NCI-H446 (cell line): ENCODE measurements at places on chromosomes 16 and 17.

DNA sequence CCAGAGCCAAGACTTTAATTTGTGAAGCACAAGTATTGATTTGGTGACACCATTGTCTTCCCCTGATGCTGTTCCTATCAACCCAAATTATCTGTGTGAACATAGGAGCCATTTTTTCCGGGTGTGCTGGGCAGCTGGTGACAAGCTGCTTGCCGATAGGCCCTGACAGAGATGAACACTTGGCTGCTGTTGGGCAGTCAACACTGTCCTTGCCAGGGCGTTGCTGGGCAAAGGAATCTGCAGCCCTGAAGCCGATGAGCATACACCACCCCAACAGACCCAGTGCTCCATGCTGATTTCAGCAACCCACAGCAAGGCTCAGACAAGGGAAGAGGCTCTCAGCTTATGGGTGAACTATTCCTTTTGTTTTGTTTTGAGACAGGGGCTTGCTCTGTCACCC lies 105.4 kb downstream of the YPEL2 start:
- DNase-seq, result no peak

DNA sequence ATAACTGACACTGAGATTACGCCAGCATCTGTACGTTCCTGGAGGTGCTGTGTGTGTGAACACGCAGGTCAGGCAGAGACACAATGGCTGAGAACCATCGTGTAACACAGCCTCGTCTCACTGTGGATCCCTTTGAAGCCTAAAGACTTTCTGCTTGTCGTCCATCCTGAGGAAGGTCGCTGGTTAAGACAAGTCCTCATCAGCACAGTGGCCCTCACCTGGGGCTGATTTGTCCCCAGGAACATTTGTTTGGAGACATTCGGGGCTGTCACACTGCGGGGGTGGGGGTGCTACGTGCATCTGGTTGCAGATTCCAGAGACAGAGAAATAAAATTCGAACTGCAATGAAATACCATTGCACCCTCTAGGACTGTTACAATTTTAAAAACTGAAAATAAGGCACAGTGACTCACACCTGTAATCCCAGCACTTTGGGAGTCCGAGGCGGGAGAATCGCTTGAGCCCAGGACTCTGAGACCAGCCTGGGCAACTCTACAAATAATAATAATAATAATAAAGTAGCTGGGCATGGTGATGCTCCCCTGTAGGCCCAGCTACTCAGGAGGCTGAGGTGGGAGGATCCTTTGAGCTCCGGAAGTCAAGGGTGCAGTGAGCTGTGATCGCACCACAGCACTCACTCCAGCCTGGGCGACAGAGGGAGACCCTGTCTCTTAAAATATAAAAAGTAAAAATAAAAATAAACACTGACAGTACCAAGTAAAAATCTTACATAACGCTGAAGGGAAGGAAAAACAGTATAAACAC lies 112.0 kb upstream of the METRNL start:
- DNase-seq, result no peak

DNA sequence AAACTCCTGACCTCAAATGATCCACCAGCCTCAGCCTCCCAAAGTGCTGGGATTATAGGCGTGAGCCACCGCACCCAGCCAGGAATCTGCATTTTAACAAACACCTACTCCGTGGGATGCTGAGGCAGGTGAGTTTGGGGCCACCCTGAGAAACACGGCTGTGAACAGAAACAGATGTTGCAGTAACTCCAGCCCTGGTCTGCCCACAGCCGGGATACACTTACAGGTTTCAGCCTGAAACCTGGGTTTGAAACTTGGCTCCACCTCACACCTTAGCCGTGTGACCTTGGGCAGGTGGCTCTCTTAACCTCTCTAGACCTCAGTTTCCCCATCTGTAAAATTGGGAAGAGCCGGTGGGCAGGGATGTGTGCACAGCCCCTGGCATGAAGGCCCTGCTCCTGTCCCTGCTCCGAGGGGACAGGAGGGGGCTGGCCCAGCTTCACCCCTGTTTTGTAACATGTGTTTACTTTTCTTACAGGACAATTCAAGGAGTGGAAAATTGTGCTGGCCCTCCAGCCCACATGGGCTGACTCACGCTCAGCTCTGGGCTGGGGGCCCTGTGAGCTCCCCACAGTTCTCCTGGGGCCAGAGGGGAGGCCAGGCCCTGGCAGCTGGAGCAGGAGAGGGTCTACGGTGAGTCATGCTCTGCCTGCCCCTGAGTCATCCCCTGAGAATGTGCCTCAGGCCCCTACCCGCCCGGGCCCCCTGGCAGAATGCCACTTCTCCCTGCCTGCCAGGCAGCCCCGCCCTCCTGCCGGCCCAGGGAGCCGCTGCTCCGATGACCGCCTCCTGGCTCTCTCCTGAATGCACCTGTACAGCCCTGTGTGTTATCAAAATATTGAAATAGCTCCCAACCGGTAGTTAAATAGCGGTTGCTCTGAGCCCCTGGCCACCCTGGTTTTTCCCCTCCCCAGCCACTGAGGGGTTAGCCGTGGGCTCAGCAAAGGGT lies 7.7 kb upstream of the PPL start:
- peak; percentile 97 for DNase-seq

DNA sequence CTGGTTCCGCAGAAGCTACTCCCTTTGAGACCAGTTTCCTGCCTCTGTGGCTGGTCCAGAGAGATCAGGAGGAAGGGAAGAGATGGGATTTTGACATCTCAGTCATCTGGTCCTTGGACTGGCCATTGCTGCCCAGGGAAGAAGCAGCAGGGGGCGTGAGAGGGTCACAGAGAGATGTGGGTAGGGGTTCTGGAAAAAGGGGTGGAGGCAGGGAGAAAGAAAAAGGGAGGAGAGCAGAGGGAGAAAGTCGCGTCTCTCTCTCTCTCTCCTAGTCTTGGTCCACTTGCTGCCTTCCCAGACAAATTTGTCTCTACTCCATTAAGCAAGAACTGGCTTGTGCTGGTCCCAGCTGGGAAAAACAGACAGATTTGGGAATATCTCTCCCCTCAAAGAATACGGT lies 4.4 kb downstream of the SHBG start:
- DNase-seq, result peak; percentile 29

DNA sequence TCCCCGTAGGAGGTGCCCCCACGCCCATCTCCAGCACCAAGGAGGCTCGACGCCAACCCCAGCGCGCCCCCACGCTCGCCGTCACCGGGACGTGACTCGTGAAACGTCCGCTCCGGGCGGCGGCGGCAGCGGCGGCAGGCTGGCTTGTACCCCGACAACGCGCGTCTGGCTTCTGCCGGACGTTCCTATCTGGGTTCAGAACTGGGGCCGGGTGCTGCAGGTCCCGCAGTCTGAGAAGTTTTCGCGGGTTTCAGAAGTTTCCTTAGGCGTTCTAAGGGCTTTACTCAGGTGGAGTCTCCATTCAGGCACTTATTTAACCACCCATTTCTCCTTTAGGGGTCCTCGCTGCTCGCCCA lies 672 bp upstream of the ALKBH5 start:
- DNase-seq, result no peak

DNA sequence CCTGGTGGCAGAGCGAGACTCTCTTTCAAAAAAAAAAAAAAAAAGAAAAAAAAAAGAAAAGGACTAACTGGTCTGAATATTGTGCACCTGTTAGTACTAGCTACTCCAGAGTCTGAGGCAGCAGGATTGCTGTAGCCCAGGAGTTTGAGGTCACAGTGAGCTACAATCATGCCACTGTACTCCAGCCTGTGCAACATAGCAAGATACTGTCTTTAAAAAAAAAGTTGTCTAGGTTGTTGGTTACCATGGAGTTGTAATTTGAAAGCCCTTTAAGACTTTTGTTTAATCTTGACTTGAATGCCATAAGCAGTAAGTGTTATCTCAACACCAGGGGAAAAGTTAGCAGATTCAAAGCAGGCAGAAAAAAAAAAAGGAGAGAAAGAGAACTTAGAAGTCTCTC lies 10.9 kb upstream of the C16orf54 start:
- no peak for DNase-seq

DNA sequence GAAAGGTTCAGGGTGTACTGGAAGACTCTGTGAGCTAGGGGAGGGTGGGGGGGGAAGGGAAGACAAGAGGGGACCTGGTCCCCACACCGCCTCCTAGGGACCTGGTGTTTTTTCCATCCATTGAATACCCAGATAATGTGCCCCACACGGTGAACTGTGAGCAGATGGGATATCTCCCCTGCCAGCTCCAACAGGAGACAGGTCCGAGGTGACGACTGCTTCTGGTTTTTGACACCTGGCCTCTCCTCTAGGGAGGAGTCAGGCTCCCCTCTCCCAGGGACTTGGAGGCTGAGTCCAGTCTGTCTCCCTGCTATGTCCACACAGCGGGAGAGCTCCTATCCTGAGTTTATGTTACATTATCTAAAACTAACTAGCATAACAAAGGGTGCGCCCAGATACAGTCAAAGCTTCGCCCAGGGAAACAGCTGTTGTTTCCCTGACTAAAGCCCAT lies 1.8 kb downstream of the MARVELD3 start:
- DNase-seq, result no peak

- DNase-seq, result no peak
Observed at GRCh38 chr17:57417956-57418355, 161.6 kb downstream of the MSI2 start.

DNA sequence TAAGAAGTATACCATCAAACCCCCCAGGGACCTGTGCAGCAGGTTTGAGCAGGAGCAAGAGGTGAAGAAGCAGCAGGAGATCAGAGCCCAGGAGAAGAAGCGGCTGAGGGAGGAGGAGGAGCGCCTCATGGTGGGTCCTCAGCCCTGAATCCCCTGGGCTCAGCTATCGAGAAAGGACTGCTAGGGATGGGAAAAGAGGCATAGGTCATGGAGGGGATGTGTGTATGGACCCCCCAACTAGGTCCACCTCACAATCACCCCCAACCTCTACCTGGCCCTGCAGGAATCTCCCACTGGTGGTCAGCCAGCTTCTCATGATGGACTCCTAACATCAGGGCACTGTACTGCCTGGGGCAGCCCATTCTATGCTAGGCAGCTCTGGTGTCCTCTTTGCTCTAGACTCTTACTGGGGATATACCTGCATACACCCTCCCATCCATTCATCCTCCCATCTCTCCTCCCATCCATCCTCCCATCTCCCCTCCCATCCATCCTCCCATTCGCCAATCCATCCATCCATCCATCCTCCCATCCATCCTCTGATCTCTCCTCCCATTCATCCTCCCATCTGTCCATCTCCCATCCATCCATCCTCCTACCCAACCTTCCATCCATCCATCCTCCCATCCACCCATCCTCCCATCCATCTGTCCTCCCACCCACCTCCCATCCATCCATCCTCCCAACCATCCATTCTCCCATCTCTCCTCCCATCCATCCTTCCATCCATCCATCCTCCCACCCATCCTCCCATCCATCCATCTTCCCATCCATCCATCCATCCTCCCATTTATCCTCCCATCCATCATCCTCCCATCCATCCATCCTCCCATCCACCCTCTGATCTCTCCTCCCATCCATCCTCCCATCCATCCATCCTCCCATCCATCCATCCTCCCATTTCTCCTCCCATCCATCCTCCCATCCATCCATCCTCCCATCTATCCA lies 10.6 kb downstream of the DRC7 start:
- DNase-seq, result no peak

DNA sequence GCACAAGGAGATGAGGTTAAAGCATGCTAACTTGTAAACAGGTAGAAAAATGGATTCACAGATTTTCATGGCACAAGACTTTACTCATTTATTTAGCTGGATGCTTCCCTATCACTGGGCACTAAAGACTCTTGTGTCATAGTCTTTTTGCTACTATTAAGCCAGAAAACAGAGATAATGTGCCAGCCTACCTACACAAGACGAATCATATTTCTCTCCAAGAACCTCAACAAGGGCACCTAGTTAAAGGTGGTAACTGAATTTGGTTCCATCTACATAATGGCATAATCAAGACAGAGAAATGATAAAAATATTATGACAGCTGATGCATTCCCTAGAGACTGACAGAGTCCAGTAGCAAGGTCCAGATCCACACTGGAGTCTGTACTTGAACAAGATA lies 3.8 kb downstream of the NACA2 start:
- no peak for DNase-seq

GRCh38 chr17:37839196-37839978 lies 84.8 kb upstream of the TBC1D3K start:
- no peak for DNase-seq

DNA sequence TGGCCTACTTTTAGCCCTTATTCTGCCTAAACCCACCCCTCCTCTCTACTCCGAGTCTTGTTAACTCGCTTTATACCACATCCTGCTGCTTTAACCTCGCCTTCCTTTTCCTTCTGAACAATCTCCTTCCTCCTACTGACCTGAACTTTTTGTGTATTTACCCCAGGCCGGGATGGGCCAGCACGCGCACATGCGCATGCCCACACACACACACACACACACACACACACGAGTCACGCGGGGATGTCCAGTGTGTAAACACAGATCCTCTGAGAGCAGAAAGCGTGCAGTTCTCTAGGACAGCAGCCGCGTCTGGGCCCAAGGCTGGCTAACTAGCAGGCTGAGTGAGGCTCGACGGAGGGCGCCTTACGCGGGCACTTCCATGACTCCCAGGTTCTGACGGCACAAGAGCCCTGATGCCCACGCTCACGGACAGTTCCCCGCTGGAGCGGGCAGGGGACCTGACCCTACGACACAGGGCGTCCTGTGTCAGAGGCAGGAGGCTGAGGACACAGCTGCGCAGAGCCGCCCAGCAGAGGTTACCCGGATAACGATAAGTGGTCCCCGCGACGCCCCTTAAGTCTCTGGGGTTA lies 610 bp downstream of the PIK3R5 start:
- DNase-seq, result no peak

DNA sequence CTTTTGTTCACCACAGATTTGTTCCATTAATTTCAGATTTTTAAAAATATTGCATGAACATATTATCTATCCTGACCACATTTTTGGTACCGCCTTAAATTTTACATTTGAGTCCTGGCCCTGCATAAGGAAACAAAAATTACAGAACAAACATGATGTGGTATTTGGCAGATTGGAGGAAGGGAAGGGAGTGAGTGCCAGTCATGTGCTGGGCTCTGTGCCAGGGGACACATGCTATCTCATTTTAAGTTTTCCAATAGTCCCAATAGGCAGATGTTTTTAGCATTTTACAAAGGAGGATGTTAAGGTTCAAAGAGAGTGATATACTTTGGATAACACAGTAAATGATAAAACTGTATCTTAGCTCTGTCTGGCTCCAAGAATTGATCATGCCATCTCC lies 185.1 kb downstream of the CDK5R1 start:
- DNase-seq, result peak; percentile 76

GRCh38 chr17:3033248-3033640 lies 30.2 kb downstream of the OR1D5 start:
- no peak for DNase-seq
